Spinal cord (tissue), 10 donors: ENCODE measurements at places on chromosomes 5 and 9. TPM values are rescaled to one million over a fixed set of nuclear protein-coding genes. Genes with fewer than 3 reads are reported as not detected.

GRCh38 chr9:14198047-14198840 lies 115.7 kb downstream of the NFIB start:
- DNase-seq = no peak

The CACNA1B gene
- 20.8 TPM for polyA plus RNA-seq

DNA sequence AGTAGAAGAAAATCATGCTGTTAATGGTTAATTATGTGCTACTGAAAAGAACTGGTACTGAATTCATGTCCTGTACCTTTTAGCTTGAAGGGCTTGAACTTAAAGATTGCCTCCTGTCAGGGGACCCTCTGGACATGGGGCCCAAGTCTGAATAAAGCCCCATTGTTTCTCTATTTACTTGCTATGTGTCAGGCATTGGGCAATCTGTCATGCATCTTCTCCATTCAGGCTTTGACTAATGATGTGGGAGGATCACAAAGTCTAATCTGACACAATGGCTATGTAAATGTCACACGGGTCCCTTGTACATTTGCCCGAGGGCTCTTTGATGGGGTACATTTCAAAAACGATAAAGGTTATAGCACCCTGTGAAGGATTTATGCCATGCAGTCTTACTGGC lies 64.0 kb upstream of the TUSC1 start:
- DNase-seq = no peak

GRCh38 chr5:174794931-174795672 lies 70.7 kb downstream of the MSX2 start:
- no peak for DNase-seq

DNA sequence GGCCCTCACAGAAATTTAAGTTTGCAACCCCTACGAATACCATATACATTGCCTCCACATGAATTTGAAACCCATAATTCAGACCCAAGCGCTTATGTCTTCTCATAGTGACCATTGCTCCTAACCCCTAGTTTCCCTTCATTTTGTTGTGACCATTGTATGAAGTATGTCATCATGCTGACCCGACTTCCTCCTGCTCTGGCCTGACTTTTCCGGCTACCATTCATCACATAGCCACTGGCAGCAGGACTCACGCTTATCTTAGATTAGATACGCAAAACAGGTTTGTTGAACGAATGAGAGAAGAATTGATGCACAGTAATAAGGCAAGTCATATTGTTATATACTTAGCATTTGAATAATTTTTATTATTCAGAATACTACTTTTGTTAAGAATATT lies 345.4 kb downstream of the FBXL17 start:
- no peak for DNase-seq

- DNase-seq = no peak
Observed at GRCh38 chr5:72842816-72843215, 26.4 kb downstream of the TNPO1 start.

DNA sequence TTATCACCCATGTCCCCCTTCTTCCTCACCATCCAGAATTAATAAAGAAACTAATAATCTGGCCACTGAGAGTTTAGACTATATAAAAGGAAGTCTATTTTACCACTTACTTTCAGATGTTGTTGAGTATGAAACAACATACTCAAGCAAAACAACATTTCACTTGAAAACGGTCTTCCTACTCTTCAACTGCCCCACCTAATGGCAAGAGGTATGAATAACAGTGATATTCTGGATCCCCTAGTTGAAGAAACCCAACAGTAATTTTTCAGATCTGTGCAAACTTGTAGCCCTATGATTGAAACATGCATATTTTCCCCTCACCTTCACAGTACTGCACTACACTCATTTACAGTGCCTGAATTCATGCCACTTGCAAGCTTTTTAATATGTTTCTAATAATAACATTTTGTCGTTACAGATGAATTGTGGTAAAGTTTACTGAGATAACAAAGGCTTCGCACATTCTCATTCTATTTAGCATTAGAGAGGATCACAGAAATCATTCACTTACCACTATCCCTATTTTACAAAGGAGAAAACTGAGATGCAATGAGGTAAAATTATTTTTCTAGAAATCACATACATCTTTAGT lies 267.9 kb upstream of the PDE4D start:
- no peak for DNase-seq

- no peak for DNase-seq
Observed at GRCh38 chr5:147697380-147697779, 85.1 kb downstream of the JAKMIP2 start.

- DNase-seq = peak; percentile 95
Observed at GRCh38 chr9:107229241-107229741, 53.8 kb upstream of the RAD23B start.

DNA sequence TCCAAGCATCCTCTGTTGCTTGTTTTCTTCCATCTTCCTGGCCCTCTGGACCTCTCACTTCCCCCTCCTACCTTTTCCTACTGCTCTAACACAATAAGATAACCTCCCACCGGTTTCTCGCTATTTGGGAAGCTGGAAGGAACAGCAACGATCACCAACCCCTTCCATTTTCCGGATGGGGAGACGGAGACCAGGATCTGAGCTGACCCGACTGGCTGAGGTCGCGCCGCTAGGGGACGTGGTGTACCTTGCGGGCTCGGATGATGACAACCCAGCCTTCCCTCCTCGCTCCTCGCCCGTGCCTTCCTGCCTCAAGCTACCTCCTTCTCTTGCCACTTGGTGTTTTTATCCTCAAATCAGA lies 1.9 kb downstream of the LPAR1 start:
- DNase-seq = no peak

- no peak for DNase-seq
Observed at GRCh38 chr5:32600054-32600622, 14.8 kb downstream of the SUB1 start.

DNA sequence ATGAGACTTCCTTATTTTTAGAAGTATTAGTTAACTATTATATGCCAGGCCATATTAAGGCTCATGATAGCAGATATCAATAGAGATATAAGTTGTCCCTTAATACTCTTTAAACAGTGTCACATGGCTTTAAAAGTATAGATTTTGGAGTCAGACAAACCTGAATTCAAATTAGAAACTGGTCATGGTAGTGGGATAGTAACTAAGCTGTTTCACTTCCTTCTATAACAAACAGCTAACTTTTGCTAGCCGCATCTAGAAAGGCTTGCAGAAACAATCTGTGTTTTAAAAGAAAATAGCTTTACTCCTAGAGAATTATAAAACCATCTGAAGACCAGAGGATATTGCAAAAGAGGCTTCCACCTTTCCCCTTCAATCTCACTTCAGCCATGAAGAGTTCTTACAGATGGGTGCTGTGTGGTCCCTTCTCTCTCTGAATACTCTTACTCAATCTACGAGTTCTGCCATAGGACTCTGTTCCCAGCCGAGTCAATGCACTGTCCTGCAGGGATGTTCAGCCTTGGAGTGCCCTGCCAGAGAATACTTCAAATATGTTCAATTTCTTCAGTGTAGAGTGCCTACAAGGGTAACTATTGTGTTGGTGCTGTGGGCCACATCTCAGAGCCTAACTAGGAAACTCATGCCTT lies 810.2 kb downstream of the EFNA5 start:
- no peak for DNase-seq

DNA sequence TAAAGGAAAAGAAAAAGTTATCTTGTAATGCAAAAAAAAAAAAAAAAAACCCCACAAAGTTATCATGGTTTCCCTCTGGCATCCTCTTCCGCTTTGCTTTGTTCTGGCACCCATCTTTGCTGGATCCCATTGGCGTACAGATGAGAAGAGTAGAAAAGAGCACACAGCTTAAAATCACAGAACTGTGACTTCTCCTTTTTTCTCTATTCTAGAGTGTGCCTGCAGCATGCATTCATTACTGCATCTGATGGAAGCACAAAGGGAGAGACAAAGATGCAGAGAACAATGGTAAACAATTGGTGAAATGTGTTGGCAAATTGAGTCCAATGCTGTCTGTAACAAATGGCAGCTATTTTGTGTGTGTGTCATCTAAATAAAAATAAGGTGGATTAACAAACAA lies 440.8 kb upstream of the PIK3R1 start:
- no peak for DNase-seq

- DNase-seq = no peak
Observed at GRCh38 chr5:36529142-36529541, 77.3 kb upstream of the SLC1A3 start.

DNA sequence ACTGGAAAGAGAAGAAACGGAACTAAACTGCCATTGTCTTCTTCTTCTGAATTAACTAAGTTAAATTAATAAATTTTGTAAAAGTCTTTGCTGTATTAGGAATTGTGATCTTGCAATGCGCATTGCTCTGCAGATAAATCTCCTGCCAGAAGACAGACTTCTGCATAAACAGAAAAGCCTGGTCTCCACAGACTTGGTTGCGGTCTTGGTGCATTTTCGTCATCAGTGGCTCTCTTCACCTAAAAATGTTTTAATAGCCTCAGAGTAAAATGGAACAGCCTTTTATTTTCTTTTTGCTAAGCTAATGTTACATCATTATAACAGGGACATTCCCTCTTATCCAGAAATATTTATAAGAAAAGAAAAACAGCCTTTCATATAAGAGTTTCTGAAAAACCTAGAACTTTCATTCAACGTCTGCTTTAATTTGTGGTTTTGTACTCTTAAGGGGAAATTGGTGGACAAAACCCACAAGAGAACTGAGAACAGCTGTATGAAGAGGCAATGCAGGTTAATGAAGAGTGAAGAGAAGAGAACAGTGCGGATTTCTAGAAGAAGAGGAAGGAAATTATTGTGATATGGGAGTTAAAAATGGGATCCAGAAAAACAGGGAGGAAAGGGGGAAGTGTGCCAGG lies 10.1 kb downstream of the IFNA5 start:
- no peak for DNase-seq

DNA sequence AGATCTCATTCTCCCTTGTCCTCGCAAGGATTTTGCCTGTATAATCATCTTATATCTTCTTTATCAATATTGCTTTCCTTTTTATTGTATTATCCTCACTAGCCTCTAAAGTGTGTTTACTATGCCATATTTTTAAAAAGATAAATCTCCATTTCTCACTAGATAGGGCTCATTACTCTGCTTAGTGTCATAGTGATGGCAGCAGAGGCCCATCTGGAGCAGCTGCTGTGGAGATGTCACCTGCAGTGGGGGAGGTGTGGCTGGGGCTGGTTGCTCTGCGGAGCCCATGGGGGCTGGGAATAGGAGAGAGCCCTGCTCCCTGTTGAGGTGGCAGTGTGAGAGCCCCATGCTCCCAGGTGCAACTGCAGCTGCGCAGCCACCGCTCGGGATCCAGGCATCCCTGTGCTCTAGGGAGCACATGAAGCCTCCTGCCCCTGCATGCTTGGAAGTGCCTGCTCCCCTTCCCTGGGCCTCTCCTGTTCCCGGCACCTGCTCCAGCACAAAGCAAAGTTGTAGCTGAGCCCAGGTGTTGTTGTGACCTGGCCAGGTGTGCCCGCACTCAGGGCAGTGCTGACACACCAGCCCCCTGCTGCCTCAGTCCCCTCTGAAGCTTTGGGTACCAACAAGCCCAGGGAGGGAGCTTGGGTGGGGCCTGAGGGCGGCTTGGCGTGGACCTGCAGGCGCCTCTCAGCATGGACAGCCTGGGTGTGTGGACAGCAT lies 144.6 kb upstream of the MRPS30 start:
- no peak for DNase-seq

- DNase-seq = no peak
Observed at GRCh38 chr9:127360829-127361228, 36.1 kb upstream of the SLC2A8 start.

GRCh38 chr5:83703059-83703458 lies 17.6 kb downstream of the HAPLN1 start:
- no peak for DNase-seq

- DNase-seq = no peak
Observed at GRCh38 chr9:113508111-113508749, 44.7 kb downstream of the RGS3 start.

DNA sequence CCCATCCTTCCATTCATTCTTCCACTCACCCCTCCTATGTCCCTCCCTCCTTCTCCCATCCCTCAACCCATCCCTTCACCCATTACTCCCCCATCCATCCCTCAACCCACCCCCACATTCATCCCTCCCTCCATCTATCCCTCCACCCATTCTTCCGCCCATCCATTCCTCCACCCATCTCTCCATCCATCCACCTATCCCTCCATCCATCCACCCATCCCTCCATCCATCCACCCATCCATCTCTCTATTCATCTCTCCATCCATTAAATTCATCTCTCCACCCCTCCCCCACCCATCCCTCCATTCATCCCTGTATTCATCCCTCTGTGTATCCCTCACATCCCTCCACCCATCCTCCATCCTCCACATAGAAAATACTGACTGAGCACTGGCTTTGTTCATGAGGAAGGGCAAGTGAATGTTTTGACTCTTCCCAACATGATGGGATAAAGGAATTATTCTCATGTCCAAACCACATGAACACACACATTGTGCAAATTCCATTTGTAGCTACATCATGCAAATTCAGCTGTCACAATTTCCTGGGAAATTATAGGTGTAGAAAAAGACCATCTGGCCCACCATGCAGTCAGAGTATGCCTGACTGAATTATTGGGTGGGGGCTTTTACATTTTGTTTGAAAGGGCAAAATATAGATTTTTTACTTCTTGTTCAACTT lies 6.9 kb upstream of the VAV2 start:
- no peak for DNase-seq

DNA sequence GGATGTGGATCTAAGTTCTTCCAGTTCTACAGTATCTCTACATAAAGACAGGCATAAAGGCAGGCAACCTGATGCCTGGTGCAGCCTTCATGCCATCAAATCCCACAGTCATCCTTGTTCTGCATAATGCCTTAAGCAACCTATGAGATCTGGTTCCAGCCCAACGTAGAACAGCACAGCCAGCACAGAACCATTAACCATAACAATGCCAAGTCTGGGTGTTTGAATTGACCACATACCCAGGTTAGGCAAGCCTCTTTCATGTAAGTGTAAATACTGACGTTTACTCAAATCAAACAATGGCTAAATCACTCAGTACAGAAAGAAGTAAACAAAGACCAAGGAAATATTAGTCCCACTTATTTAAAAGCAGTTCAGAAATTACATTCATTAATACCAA lies 195.0 kb downstream of the ADAMTSL1 start:
- DNase-seq = no peak

DNA sequence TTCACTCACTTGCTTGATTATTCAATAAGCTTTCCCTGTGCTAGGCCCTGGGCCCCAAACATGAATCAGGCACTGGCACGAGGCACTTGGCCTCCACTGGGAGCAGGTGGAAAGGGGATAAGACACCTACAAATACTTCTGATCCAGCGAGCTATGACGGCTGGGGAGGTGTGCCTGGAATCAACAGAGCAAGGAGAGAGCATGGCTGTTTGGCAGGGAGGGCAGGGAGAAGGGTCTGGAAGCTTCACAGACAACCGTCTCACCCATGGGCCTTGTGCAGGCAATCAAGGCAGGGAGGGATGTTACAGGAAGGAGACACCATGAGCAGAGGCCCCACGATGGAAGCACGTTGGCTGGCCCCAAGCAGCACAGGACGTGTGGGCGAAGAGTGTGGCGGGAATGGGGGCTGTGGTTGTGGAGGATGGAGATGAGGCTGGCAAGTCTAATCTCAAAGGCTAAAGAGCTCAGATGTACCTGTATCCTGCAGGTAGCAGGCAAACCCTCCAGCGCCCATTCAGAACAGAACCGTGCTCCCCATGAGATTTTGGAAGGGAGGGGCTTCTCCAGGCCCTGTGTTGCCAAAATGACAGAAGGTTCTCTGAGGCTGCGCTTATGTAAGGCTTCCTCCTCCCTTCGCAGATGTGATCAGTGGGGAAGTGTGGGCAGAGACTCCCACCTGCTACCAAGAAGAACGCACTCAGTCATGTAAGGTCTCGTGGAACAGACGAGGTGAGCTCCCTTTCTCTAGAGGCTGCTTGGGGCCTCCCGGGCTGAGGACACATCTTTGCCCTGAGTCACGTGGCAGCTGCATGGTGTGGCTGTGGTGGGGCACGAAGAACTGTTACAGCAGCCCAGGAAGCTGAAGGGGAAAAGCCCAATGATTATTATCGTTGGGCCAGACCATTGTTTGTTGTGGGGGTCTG lies 189.7 kb downstream of the DAB2IP start:
- DNase-seq = no peak
